Small intestine (tissue), 16 donors: ENCODE measurements at places on chromosomes 7 and 10.
A peak's percentile ranks its signal among the peaks of the same experiment; 100 is the strongest.

DNA sequence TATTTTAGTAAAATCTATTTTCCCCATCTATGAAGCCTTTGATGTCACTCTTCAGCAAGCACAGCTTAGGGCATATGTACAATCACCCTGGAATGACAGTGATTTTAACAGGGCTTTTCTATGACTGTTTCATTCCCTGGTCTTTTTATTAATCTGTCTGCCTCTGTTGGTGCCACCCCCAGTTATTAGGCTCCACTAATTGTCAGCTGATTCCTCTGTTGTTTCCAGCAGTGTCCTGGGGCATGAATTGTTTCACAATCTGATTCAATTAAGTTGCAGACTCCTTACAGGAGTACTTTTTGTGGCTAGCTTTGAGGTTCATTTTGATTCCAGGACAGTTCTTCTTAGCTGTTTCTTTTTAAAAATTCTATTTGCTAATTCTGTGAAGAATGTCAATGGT lies 38.6 kb downstream of the MYO3A start:
- DNase-seq = no peak

DNA sequence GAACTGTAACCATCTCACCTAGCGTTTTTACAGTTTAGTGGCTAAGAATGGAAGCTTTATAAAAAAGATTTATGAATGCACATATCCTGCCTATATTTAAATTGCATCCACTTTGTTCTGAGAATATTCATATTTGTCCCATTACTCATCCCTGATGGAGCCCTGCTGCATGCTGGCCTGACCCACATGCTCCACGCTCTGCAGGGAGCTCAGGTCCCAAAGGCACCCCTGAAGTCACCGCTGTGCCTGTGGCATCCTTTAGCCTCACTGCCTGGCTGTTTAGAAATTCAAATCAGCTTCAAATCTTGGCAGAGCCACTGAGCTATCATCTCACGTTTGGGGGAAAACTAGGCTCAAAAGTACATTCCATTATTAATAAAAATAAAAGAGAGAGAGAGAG lies 24.4 kb downstream of the C10orf90 start:
- no peak for DNase-seq

DNA sequence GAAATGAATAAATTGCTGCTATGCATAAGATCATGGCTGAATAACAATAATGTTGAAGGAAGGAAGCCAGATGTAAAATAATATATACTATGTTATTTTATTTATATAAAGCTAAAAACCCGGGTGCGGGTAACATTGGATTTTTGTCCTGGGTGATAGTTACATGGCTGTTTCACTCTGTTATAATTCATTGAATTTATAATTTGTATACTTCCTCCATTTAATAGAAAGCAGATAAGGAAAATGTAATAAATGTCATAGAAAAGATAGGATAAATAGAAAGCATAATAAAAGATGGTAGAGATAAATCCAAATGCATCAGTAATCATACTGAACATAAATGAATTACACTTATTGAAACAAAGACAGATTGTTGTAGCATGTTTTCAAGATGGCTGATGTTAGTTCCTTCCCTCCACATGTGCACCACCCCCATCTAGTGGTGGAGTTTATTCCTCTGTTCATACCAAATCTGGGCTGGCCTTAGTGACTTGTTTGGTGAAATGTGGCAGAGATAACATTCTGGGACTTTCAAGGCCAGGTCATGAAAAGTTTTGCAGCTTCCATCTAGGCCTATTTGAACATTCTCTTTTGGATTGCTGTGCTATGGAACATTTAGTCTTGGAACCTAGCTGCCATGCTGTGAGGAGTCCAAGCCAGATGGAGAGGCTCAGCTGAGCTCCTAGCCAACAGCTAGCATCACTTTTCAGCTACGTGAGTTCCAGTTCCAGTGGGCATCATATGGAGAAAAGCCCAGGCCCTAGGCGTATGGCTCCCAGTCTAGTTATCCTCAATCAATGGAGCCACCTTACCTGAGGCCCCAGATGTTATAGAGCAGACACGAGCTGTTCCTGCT lies 46.9 kb downstream of the AHCYL2 start:
- DNase-seq = peak; percentile 62

DNA sequence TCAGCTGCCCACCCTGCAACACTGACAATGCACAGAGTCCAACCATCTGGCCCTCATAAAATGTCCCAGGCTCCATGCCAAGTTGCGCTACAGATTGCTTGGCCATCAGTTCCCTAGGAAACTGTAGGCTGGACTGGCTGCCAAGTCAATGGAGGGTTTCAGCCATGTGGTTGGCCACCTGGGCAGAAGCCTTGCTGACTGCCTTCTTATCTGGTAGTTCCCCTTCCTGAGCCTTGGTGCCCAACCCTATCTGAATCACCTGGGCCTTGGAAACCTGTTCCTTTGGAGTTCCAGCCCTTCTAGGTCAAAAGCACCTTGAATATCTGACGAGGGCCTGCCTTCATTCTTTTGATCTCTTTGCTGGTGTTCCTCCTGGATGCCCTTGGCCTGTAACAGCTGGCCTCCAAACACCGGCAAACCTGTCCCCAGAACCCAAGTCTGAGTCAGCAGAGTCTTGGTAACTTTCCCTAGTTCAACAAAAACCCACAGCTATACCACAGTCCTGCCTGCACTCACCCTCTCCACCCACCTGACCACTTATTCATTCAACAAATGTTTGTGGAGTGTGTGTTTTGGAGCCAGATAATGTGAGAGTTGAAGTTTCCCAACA lies 37.4 kb upstream of the KDM7A start:
- no peak for DNase-seq

- DNase-seq = no peak
Measured at GRCh38 chr7:40213291-40213690, 78.5 kb downstream of the SUGCT start.

- DNase-seq = no peak
Measured at GRCh38 chr10:100810091-100810834, 64.9 kb downstream of the PAX2 start.

DNA sequence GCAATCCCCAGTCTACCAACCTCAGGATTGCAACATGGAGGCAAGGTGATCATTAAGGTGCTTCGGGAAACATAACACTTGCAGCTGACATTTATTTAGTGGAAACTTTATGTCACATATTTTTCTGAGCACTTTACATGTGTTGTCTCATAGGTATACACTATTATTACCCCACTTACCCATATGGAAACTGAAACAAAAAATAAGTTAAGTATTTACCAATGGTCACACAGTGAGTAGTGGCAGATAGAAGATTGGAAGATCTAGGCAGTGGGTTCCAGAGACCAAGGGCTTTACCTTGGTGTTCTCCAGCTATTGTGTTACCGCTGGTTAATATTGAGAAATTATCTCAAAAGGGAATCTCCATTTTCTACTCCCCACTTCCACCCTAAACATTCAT lies 1279.1 kb upstream of the SORCS1 start:
- no peak for DNase-seq

GRCh38 chr7:130959743-130960207 lies 225.8 kb upstream of the KLF14 start:
- no peak for DNase-seq

- no peak for DNase-seq
Measured at GRCh38 chr7:1700536-1701333, 30.7 kb downstream of the ELFN1 start.

GRCh38 chr10:114306116-114306973 lies 67.3 kb downstream of the VWA2 start:
- no peak for DNase-seq

DNA sequence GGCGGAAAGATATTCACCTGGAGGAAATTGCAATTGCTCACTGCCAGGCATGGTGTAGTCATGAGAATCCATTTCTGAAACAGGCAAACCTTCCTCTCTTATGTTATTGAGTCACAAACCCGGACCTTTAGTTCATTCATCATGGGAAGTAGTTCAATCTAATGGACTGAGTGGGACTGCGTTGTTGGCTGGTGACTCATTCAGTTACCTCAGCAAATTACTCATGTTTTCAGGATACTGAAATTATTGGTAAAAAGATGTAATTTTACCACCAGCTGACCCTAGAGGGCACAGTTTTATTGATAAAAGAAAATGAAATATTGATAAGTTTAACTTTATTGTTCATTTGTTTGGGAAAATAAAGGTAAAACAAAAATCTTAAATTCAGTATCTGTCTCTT lies 1194.4 kb upstream of the SORCS1 start:
- DNase-seq = no peak

- DNase-seq = no peak
Measured at GRCh38 chr10:35889971-35890675, 248.0 kb upstream of the FZD8 start.

DNA sequence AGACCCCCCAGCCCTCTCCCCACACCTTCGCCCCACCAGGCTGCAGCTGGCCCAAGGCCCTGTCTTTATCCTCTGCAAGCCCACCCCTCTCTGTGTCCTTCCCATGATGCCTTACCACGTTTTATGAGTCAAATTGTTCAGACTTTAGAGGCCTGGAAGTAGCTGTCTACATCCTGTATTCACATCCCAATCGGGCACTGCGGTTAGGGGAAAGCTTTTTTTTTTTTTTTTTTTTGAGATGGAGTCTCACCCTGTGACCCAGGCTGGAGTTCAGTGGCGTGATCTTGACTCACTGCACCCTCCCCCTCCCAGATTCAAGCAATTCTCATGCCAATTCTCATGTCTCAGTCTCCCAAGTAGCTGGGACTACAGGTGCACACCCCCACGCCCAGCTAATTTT lies 121.5 kb upstream of the SH2B2 start:
- DNase-seq = no peak

- no peak for DNase-seq
Measured at GRCh38 chr7:49014870-49015269, 90.5 kb downstream of the CDC14C start.

DNA sequence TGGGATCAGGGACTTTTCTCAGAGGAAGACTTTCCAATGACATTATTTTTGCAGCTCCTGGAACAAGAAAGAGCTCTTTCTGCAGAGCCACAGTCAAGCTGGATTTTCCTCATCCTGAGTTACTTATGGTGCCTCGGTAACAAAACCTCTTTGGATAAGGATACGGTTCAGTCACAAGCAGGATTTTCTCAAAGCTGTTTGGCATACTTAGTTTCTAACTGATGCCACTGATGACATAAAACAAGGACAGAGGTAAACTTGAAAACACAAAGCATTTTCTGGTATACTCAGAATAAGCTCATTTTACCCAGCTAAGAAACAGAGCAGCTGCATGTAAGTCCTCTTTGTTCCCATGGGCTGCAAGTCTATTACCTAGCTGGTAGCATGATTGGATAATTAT lies 340.9 kb upstream of the MEOX2 start:
- DNase-seq = no peak

DNA sequence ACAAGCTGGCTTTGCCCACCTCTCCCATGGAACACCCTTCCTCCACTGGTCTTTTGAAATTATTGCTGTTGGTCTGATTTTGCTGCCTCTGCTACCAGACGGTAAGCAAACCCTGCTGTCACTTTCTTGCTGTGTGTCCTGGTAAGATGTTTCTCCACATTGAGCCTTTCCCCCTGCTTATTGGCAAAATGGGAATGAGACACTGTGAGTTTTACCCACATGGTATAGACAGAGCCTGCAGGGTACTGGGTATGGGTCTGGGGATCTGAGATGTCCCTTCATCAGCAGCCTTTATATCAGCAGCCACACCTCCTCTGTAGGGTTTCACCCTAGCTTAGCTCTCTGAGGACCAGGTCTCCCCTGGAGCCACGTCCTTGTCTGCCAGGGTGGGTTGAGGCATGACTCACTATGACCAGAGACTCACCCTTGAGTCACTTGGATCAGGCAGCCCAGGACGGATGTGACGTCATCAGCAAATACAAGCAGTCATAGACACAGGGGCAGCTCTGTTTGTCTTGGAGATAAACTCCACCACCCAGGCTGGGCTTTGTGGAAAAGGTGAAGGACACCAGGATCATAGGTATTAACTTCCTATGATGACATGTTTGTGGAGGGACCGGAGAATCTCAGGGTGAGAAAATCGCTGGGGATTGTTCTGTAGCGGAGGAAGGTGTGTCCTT lies 17.9 kb upstream of the BAIAP2L1 start:
- DNase-seq = peak; percentile 85

GRCh38 chr7:139845443-139845805 lies 16.4 kb downstream of the TBXAS1 start:
- no peak for DNase-seq

- no peak for DNase-seq
Measured at GRCh38 chr10:804787-805619, 115.5 kb upstream of the DIP2C start.
